ENCODE measurements at places on chromosomes 16 and 17.

- DNase-seq = no peak
These were observed 100.8 kb downstream of the ADCY9 start for GRCh38 chr16:4015275-4016004.

DNA sequence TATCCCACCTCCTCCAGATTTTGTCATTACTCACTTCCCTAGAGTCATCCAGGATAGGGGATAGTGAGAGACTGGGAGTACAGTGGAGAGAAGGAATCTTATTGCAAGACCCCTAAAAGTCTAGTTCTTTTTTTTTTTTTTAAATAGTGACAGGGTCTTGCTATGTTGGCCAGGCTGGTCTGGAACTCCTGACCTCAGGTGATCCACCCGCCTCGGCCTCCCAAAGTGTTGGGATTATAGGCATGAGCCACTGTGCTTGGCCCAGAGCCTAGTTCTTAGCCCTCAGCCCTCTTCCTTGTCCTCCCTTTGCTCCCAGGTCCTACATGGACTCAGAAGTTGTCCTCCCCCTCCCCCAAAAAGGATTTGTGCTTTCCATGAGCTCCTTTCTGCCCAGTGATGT is 2.7 kb upstream of the CHRNB1 start:
- DNase-seq = no peak

- DNase-seq = no peak
These were observed 595 bp downstream of the BICDL2 start for GRCh38 chr16:3035972-3036725.

- DNase-seq = no peak
These were observed 18.4 kb downstream of the SLC6A4 start for GRCh38 chr17:30217054-30217453.

DNA sequence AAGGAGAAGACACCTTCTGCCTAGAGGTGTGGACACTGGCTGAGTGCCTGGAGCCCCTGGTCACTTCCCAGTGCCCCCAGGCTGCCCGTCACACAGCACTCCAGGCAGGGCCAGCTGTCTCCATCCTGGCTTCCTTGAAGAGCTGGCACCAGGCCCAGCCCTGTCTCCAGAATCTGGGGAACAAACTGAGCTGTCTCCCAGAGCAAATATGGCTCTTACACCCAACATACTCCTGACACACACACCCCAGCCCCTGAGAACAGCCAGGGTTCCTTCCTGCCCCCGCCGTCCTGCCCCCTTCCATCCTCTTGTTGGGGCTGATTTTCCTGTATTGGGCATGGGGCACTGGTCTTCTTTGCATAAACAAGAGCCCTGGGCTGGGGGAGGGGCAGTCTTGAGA is 9.1 kb downstream of the NHERF1 start:
- DNase-seq = no peak
